ENCODE measurements at places on chromosomes 4 and X.

GRCh38 chr4:14076776-14077175, 449.3 kb upstream of the BOD1L1 start:
- DNase-seq = no peak

DNA sequence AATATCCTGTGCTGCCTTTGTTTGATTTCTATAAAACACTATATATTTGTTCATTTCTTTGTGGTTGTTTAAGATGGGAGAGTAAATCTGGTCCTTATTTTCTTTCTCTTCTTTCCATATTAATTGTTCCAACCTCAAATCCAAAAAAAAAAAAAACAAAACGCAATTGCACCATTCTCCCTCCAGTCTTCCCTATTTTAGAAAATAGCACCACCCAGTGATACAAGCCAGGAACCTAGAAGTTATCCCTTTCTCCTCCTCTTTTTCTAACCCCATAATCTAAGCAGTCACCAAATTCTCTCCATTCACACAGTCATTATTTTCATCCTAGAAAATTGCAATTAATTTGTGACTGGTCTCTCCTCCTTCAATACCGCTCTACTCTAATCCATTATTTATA, 107.8 kb downstream of the GABRA3 start:
- no peak for DNase-seq

GRCh38 chr4:161291222-161291621, 872.6 kb downstream of the FSTL5 start:
- DNase-seq = no peak

DNA sequence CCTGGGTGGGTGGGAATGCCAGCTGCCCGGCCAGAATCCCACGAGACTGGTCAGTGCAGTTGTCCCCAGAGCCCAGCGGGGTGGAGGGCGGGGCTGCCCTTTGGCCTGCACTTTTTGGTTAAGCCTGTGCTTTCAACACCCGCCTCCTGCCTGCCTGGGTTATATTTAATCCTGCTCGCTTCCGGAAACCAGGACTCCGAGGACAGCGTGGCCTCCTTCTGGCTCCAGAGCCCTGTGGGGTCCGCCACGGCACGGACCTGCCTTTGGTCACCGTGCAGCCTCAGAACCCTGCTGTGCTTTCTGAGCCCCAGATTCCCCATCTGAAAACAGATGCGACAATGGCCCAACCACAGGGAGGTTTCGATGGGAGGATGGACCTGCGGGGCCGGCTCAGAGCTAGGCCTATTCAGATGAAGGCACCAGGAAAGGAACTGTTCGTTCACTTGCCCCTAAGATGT, 29.4 kb upstream of the KIAA0232 start:
- DNase-seq = no peak

- DNase-seq = no peak
Measured at GRCh38 chr4:2948895-2949781, 14.1 kb downstream of the NOP14 start.

- no peak for DNase-seq
Measured at GRCh38 chr4:141630854-141631253, 5.5 kb upstream of the IL15 start.

DNA sequence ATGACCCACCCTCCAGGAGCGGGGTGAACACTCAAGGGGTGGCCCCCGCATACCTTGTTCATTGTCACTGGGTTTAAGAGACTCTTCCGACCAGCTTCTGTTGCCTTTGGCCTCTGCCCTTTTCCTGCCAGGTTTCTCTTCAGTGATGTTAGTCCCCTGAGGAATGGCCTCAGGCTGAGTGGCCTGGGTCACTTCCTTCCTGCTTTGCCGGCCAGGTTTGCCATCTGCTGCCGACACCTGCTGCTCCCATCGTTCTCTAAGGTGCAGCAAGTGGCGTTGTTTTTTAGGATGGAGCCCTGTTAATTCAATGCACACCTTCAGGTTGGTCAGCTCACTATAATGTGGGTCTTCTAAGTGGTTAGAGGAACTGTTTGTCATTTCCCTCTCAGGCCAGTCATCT, 34.2 kb downstream of the BCOR start:
- no peak for DNase-seq

- peak; percentile 22 for DNase-seq
Measured at GRCh38 chrX:53281963-53282695, 745 bp upstream of the IQSEC2 start.

GRCh38 chr4:53959343-53960120, 104.9 kb downstream of the CHIC2 start:
- no peak for DNase-seq

- peak; percentile 86 for DNase-seq
Measured at GRCh38 chr4:149409146-149409545, 406.5 kb downstream of the IQCM start.

DNA sequence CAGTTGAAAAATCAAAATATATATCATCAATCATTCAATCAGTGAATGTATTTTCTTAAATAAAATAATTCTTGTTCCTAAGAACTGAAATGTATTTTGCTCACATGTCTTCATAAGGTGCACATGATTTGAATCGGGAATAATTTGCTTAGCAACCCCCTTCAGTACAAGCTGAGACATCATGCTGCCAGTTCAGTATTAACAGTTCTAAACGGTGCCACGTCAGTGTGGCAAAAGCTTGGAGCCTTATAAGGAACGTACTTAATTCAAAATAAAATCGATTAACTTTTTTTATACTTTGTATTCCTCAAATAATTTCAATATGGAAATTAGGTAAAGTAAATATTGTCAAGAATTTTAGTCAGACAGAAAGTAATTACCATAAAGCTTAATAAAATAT, 287.9 kb downstream of the CCSER1 start:
- no peak for DNase-seq

DNA sequence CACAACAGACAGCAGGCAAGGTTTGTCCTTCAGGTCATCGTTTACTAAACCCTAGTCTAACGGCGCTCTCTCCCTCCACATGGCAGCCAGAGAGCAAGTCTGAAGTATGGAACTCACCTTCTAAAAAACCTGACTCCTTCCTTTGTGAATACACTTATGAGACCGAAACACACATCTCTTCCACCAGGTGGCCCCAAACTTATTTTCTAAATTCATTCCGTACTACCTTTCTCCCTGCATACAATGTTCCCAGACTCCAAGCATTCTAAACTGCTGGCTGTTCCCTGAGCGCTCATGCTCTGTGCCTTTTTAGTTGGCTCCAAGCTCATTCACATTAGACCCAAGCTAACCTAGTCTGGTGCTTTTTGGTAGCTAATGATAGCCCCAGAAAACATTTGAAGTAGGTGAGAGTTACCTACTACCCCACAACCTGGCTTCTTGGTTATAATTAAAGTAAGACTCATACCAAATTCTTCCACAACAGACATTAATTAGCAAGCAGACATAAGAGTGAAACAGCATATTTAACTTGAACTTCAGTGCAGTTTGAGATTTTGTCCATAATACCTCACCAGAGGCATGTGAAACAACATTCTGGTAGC, 67.6 kb upstream of the DCLK2 start:
- peak; percentile 78 for DNase-seq

- DNase-seq = no peak
Measured at GRCh38 chr4:106370214-106370613, 1.6 kb upstream of the GIMD1 start.

DNA sequence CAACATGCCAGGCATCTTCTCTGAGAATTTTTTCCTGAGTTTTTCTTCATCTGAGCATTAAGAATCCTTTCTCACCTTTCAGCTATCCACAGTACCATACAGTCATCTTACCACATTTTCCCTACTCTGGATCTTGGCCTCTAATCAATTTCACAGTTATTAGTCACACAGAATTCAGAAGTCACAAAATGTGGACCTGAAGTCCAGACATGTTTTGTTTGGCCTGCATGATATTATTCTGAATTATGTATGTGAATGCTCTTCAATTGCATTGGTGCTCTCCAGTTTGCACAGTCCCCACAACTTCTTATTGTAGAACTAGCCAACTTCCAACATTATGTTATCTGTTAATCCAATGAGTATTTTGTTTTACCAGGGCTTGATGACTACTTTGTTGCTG, 102.3 kb upstream of the GRIA3 start:
- peak; percentile 59 for DNase-seq

DNA sequence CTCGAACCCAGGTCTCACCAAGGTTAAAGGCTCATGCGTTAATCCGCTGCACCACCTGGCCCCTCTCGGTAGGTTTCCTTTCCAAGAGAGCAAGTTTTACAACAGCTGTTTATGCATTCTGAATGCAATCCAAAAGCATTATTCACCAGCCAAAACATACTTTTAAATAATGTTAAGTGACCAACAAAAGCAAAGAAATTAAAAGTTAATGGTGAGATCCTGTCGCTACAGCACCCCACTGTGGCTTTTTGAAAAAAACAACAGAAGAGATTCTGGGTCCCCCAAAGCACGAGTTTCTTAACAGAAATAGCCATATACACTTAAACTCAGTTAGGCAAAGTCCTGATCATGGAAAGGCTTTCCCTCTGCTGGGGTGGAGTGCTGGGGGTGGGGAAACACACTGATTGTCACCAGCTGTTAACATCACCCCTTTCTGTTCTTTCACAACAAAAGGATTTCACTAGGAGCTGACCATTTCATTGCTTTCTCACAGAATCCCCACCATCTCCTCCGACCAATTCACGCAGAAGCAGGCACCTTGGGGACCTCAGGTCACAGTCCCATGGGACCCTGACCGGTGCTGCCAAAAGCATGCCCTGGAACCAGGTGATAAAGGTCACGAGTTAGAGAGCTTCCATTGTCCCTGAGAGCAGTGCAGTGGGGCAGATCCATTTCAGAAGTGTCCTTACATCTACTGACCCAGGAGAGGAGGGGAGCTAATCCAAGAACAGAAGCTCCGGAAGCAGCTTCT, 51.2 kb downstream of the ZNF827 start:
- peak; percentile 77 for DNase-seq

GRCh38 chr4:159240687-159241086, 137.8 kb downstream of the RAPGEF2 start:
- no peak for DNase-seq

- no peak for DNase-seq
Measured at GRCh38 chr4:67980512-67980911, 17.2 kb upstream of the TMPRSS11A start.

- no peak for DNase-seq
Measured at GRCh38 chr4:159010100-159010499, 92.8 kb upstream of the RAPGEF2 start.

GRCh38 chr4:4693258-4693657, 151.4 kb upstream of the STX18 start:
- DNase-seq = no peak

DNA sequence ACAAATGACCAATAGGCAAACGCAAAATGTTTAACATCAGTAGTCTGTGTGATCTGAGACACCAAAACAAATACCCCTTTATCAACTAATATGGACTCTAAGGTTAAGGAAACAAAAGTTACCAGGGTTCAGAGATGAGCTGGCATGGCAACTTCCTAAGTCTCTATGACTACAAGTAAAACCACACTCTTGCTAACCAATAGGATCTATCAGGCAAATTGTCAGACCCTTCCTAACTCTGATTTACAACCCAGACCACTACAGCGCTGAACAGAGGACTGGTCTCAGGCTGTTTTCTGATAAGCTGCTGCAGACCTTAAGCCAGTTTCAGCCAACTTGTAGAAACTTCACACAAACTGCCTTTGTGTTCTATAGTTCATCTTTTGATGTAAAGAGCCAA, 608.0 kb downstream of the TLL1 start:
- no peak for DNase-seq

DNA sequence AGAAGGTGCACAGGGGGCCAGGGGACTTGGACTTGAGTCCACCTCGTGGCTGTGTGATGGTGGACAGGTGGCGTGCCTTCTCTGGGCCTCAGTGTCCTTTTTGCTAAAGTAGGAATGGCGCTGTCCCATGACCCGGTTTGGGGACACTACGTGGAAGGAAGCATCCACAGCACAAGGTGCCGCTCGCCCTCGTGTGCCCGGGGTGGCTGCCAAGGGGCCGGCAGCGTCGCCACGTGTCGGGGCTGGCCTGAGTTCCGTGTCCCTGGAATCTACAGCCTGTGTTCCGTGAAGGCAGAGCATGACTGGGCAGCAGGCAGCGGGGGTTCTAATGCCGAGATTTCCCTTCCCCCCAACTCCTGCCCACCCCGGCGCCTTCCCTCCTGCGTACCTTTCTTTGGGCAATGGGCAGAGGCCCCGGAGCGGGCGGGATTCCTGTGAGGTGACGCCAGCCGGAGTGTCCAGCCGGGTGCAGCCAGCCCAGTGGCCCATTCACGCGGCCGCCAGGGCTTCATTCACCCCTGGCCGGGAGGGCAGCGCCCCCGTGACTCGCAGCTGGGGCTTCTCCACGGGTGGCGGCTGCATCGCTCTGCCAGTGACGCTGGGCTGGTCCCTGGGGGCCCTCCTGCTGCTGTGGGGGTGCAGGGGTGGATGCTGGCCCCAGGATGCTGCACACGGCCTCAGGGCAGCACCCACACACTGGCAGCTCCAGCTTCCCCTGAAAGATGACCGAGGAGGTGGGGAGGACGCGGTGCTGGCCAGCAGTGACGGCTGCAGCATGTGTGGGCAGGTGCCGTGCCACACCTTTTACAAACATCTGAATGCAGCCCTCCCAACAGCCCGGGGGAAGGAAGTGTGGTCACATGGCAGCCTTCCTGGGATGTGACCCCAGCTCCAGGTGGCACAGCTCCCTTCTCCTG, 21.2 kb downstream of the DOK7 start:
- no peak for DNase-seq

All from astrocyte of the spinal cord (primary cell).